ENCODE measurements at places on chromosomes 16 and 17.

GRCh38 chr16:24749310-24749709 is 19.9 kb downstream of the TNRC6A start:
- no peak for DNase-seq

- no peak for DNase-seq
Observed at GRCh38 chr17:5595831-5596230, 11.5 kb upstream of the NLRP1 start.

- DNase-seq: no peak
Observed at GRCh38 chr17:47188271-47188875, 722 bp downstream of the CDC27 start.

DNA sequence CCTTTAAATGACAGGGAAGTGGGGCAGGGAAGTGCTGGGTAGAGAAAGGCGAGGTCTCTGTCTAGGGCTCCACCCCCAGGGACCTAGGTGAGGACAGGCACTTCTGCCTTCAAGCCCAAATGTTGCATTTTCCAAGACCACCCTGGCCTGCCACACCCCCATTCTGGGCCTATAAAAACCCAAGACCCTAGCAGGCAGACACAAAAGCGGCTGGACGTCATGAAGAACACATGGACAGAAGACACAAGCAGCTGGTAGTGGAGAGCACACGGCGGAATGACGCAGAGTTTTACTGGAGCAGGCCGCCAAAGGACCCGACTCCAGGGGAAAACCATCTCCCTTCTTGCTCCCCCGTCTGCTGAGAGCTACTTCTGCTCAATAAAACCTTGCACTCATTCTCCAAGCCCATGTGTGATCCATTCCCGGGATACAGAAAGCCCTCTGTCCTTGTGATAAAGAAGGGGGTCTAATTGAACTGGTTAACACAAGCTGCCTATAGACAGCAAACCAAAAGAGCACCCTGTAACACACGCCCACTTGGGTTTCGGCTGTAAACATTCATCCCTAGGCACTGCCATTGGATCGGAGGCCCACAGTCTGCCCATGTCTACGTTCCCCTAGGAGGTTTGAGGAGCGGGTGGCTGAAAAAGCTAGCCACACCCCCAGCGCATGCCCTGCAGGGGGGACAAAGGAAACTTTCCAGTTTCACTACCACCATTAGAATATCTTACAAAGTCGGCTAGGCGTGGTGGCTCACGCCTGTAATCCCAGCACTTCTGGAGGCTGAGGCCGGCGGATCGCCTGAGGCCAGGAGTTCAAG is 622.2 kb upstream of the SALL1 start:
- no peak for DNase-seq

- DNase-seq: no peak
Observed at GRCh38 chr17:81573794-81574642, 21.9 kb upstream of the FAAP100 start.

- DNase-seq: no peak
Observed at GRCh38 chr16:24009098-24009497, 173.3 kb downstream of the PRKCB start.

GRCh38 chr16:81445143-81445961 is 744 bp downstream of the CMIP start:
- no peak for DNase-seq

GRCh38 chr16:67842509-67843342 is 606 bp downstream of the THAP11 start:
- no peak for DNase-seq

GRCh38 chr17:65099941-65100315 is 37.2 kb upstream of the RGS9 start:
- peak; percentile 22 for DNase-seq

- DNase-seq: no peak
Observed at GRCh38 chr17:42518046-42518754, 17.8 kb upstream of the NAGLU start.

DNA sequence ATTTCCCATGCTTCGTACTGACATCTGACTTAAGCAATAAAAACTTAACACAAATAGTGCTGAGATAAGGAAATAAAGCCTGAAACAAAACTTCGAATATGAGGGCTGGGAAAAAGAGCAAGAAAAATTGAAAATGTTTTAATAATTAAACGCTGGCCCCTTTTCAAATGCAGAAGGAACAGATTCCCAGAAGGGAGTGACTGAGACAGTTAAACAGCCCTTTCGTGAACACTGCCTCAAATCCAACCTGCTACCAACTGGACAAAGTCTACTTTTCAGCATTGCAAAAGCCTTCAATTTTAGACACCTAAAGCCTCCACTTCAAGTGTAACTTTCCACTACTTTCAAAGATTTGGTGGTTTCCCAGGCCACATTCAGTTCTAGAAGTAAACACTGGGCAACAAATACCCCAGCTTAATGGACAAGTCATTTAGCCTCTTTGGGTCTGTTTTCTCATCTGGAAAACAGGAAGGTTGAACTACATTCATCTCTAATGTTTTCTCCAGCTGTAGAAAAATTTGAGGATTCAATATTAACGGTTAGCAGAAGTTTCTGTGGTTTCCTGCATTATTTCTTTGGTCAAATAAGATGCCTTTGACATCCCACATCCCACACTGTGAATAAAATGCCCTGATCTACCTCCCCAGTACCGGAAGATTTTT is 11.8 kb downstream of the RFFL start:
- DNase-seq: no peak

DNA sequence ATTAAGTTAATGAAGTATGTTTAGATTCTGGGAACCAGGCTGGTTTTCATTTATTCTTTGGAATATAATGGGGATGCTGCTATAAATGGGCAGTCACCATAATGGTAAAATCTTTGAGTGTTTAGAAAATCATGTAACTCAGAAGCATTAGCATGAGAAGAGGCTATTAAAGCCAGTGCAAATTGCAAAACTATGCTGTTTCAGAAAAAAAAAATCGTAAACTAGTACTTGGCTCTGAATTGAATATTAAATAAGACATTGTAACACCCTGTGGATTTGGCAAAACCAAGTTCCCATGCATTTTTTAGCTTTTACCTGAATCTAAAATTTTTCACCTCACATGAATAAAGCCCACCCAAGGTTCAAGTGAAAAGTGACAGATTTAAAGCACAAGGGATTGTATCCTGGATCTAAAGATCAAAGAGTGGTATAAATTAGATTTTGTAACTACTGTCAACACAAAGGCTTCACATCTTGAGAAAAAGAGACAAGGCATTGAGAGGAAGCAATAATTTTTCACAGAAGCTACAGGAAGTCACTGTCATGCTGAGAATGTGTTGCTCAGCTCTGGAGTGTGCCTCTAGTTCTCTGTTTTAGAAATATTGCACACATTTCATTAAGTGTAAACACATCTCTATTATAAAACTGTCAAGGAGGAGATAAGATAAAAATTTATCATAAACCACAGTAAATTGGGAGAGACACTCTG is 142.2 kb downstream of the ABCA8 start:
- no peak for DNase-seq

GRCh38 chr17:9183306-9183705 is 162.0 kb downstream of the NTN1 start:
- no peak for DNase-seq

DNA sequence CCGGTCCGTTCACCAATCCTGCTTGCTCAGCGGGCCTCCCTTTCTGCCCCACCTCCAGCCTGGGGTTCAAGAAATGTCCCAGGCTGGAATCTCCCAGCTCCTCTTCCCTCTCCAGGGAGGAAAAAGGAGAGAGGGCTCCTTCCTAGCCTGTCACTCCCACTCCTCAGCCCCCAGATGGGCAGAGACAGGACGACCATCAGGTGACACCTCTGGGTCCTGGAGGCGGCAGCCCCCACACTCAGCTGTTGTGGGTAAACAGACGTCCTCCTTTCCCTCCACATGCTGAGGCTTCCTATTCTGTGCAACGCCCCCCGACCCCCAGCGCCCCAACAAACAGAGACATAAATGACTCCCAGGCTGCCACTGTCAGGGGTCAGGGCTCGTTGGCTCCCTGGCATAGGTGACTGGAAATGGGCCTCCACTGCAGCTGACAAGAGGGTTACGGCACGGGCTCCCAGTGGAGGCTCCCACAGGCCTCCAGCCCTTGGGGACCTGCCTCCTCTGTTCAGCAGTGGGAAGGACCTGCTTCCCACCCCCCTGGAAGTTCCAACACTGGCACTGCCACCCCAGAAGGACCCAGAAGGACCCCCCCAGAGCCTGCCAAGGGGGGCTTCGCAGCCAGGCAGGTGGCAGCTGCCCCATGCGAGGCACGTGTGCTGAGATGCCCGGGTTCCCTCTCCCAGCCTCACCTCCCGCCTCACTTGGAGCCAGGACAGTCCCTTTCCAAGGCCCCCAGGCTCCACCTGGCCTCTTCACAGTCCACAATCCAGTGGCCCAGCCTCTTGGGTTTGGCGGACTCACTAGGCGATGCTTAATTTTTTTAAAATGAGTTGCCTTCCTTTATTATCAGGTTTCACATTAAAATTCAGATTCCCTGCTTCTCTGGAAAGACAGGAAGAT is 232.3 kb downstream of the KATNIP start:
- no peak for DNase-seq

- no peak for DNase-seq
Observed at GRCh38 chr16:55647343-55647742, 8.4 kb upstream of the SLC6A2 start.

GRCh38 chr16:63069047-63069446 is 1032.8 kb upstream of the CDH8 start:
- no peak for DNase-seq

DNA sequence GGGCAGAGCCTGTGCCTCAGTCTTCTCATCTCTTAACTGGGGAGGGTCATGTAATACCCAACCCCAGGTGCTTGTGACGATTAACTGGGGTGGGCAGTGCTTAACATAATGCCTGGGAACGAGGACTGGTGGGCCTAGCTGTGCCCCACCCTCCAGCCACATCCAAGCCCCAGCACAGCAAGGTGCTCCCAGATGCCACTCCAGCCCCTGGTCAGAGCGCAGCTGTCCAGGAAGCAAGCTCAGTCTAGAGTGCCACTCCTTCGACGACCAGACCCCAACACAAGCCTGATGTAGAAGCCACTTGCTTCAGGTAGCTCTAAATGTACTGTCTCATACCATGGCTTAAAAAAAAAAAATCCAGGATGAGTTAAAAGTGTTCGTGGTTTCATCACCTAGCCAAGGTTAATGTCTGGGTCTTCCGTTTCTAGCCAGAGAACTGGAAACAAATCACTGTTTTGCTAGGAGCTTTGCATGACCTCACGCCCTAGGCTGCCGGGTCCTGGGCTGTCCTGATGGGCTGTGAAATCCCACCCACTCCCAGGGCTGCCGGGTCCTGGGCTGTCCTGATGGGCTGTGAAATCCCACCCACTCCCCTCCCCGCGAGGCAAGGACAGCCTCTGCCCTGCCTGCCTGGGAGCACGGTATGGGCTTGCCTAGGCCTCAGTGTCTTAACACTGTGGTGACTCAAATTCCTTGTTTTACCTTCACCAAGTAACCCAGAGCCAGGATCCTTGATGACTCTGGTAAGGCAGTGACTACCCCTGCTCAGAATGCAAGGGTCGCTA is 7.7 kb downstream of the MIEF2 start:
- no peak for DNase-seq

DNA sequence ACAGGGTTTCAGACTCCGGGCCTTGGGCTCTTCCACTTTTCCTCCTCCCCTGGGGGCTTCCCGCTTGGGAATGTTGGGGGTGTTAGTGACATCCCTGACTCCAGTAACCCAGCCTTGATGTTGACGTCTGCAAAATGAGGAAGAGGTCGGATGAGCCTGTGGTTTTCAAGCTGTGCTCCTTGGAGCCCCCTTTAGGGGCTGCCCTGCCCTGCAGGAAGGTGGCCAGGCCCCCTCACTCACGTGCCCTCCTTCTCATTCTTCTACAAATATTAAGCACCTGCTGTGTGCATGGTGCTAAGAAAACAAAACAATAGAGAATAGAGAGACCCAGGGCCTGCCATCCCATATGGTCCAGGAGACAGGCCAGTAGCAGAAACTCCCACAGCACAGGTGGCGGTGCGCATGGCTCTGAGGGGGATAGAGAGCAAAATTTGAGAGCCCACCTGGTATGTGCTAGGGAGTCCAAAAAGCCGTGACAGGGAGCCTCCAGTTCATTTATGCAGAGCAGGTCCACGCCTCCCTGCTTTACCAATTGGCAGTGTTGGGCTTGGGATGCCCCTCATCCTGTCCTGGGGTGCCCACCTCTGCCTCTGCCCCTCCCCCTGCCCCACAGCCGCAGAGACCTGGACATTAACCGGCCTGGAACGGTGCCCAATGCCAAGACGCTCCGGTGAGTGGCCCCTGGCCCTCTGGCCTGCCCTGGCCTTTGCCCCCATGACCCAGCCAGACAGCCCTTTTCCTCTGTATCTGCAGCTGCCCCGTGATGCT is 7.4 kb downstream of the NDRG4 start:
- DNase-seq: no peak

GRCh38 chr16:49754495-49755312 is 101.2 kb downstream of the ZNF423 start:
- DNase-seq: no peak

DNA sequence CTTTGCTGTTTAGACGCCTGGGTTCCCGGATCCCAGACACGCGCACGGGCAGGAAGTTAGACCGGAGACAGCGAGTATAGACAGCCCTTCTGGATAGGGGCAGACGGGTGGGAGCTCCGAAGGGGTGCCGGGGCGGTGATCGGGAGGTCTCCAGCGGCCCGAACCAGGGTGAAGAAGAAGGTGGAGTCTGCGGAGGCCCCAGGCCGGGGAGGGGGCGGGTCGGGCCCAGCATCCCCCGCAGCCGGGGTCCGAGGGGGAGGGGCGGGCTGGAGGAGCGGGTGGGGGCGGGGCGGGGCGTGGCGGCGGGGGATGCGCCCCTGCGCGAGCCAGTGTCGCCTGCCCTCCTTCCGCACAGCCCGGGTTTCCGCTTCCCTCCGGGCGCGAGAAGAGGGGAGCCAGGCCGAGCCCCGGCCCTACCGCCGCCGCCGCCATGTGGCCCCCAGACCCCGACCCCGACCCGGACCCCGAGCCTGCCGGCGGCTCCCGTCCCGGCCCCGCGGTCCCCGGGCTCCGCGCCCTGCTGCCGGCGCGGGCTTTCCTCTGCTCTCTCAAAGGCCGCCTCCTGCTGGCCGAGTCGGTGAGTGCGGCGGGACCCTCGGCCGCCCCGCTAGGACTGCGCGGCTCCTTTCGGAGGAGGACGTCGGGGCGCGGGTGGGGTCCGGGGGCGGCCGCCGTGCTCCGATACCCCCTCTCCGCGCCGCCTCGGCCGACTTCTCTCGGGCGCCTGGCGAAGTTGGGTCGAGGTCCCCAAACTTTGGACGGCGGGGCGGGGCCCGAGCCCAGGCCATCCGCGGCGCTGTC is at the start of gene CMTM3:
Gene CMTM3 (plus strand): TSS at position 329 of the 801 bp plus-strand sequence. CDS start 102 bp downstream, at position 431.
- peak; percentile 59 for DNase-seq

DNA sequence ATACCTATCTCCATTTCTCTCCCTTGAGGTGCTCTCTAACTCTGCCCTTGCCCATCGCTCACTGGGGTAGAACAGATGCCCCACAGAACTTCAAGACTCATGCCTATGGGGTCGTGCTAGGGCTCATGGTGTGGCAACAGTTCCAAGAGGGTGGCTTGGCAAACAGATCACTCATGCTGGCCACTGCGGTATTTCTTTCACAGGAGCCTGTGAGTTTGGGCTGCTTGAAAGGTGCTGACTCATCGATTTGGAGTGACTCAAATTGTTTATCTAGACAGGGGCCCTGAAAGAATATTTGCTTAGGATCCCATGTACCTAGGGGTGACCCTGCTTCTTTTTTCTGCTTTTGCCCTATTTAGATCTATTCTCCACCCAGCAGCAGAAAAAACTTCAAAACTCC is 69.9 kb downstream of the IRX5 start:
- no peak for DNase-seq
